ENCODE measurements at places on chromosomes 3 and 15.

DNA sequence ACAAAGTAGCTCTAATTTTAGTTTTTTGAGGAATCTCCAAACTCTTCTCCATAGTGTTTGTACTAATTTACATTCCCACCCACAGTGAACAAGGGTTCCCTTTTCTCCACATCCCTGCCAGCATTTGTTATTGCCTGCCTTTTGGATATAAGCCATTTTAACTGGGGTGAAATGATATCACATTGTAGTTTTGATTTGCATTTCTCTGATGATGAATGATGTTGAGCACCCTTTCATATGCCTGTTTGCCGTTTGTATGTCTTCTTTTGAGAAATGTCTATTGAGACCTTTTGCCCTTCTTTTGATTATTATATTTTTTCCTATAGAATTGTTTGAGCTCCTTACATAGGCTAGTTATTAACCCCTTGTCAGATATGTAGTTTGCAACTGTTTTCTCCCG lies 239.9 kb upstream of the TPM1 start:
- no peak for DNase-seq

- DNase-seq, result no peak
Observed at GRCh38 chr3:126487151-126487771, 11.6 kb upstream of the ZXDC start.

- no peak for DNase-seq
Observed at GRCh38 chr3:61114316-61114953, 136.8 kb downstream of the FHIT start.

DNA sequence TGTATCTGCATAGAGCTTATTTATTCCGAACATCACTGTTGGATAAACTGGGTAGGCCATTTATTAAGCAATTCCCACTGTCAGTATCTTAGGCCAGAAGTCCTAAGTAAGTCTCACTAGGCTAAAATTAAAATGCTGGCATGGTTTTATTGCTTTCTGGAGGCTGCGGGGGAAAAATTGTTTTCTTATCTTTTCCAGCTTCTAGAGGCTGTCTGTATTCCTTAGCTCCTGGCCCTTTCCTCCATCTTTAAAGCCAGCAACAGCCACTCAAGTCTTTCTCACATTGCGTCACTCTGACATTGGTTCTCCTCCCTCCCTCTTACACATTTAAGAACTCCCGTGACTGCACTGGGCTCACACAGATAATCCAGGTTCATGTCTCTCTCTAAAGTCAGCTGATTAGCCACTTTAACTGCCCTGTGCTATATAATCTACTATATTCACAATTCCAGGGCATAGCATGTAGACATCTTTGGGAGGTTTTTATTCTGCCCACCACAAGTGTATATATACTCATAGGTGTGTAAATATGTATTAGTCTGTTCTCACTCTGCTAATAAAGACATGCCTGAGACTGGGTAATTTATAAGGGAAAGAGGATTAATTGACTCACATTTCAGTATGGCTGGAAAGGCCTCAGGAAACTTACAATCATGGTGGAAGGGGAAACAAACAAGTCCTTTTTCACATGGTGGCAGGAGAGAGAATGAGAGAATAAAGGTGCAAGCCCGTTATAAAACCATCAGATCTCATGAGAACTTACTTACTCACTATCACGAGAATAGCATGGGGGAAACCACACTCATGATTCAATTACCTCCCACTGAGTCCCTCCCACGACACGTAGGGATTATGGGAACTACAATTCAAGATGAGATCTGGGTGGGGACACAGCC lies 113.5 kb upstream of the SLC7A14 start:
- no peak for DNase-seq

DNA sequence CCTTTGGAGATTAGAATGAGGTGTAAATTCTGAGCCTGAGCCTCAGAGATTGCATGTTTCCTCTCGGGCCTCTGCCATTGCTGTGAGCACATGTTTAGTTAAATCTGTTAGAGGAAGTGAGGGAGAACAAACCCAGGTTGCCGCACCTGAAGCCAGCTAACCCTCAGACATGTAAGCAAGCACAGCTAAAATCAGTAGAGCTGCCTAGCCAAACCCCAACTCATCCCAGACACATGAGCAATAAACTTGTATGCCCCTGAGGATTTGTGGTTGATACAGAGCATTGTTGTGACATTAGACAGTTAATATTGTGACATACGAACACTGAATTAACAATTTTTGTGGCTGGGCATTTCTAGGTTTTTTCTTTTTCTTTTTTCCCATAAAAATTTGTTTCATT lies 41.9 kb downstream of the NMD3 start:
- no peak for DNase-seq

GRCh38 chr3:165770781-165771180 lies 66.4 kb downstream of the BCHE start:
- DNase-seq, result no peak

GRCh38 chr15:85718981-85719380 lies 75.7 kb downstream of the KLHL25 start:
- DNase-seq, result no peak

GRCh38 chr3:11276901-11277300 lies 4.7 kb downstream of the ATG7 start:
- no peak for DNase-seq

- no peak for DNase-seq
Observed at GRCh38 chr3:77329116-77329515, 289.2 kb downstream of the ROBO2 start.

- no peak for DNase-seq
Observed at GRCh38 chr3:62211675-62212429, 161.5 kb downstream of the FEZF2 start.

DNA sequence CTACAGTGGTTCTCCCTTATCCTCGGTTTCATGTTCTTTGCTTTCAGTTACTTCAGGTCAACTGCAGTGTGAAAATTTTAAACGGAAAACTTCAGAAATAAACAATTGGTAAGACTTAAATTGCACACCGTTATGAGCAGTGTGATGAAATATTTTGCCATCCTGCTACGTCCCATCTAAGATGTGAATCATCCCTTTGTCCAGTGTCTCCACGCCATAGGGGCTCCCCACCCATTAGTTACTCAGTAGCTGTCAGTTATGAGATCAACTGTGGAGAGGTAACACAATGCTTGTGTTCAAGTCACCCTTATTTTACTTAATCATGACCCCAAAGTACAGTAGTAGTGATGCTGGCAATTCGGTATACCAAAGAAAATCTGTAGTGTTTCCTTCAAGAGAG lies 47.4 kb downstream of the TJP1 start:
- DNase-seq, result no peak

GRCh38 chr15:73891328-73892315 lies 18.3 kb downstream of the TBC1D21 start:
- no peak for DNase-seq

DNA sequence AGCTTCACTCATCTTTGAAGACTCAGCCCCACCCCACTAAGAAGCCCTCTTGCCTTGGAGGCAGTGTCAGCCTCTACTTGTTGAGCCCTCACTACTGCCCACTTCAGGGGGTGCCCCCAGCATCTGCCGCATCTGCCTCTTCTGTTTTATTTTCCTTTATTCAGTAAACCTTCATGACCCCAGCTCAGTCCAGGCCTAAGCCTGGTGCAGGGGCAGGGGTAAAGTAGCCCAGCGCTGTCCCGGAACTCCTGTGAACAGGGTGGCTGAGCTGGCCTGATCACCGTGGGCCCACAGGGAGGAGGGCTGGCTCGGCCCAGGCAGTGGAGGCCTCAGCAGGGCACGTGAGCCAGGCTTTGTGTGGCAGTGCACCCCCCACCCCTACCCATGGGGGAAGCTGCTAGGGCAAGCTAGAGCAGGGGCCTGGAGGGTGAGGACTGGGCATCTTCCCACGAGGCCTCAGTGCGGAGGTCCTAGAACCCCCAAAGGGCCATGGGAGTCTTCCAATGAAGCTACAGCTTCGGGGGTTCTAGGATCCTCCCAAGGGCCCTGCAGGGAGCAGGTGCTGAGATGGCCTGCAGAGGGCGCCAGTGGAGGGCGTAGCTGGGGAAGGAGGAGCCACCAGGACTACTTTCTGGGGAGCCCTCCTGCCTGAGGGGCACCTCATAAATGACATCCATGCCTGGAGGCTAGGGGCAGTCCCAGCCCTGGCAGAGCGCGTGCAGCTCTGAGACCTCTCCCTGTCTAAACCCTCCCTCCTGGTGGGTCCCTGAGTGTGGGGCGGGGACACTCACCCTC lies 36.0 kb downstream of the TSPAN3 start:
- no peak for DNase-seq

DNA sequence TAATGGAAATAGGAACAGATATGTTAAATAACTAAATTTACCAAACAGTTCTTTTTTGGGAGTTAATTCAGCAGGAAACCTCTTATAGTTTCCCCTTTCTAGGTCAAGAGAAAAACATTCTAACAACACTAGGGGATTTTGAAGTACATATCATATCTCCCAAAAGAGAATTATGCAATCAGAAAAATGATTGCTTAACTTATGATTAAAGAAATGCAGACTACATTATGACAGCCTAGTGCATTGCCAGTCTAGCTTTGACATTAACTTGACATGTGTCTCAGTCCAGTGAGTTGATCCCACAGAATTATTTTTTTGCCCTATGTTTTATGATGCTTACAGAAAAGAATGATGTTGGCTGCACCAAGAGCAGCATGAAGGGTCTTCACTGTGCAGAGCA lies 31.7 kb upstream of the NPHP3 start:
- no peak for DNase-seq

DNA sequence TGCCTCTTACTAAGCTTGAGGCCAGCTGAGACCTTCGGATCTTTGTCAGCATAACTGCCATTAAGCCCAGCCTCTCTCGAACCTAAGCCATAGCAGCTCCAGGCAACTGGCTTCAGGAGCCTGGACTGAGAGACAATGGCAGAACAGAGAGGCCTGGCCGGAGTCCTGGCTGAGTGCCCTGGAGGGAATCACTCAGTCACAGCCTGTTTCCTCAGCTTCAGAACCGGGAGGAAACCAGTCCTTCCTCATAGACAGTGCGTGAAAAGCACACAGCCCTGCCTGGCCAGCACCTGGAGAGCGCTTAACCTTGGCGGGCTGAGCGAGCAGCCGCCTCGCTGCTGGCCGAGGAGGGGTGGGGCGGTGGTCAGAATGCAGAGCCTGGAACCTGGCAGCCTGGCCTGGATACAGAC lies 21.6 kb downstream of the RNU5B-1 start:
- DNase-seq, result no peak

DNA sequence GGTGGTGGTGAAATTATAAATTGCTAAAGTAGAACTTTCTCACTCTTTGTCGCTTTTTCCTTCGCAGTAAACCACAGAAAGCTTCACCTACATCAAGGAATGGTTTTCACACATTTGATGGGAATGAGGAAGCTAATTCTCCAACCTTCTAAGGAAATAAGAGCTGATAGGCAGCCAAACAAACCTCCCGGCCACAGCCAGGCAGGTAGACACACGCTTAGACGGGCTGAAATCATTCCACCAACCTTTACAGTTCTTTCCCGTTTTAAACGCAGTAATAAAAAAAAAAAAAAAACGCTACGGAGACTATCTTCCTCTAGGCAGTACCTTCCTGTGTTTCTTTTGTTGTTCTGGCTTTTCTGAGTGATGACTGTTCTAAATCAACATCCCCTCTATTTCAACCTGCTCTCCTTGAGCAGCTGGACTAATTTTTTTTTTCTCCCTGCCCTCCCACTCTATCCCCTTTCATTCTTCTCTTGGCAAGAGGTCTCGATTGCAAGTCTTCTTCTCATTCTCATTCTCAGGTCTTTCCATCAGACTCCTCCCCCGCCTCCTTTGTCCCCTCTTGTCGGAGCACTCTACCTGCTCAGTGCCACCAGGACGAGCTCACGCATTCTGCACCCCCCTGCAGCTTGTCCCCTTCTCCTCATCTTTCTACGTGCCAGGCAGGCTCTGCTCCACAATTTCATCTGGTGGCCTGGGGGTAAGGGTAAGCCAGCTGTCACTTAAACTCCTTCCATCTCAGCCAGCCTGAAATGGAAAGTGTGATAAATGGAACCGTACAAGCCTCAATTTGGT lies 391.1 kb upstream of the MDFIC2 start:
- DNase-seq, result no peak

DNA sequence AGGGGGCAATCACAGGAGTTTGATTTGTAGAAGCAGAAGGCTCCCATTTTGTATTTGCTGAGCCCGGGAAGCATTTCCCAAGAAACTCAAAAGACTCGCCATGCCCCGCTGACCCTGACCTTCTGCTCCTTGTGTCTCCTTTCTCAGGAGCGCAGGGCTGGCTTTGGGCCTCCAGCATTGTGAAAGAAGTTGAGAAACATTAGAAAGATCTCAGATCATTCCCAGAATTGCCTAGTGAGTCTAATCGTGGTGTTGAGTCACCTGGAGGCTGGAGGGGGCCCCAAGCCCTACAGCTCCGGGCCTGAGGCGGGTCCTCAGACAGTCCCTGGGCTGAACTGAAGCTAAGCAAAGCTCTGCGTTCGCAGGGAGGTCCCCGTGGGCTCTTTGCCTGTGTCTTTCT lies 10.9 kb upstream of the PIGZ start:
- DNase-seq, result no peak

DNA sequence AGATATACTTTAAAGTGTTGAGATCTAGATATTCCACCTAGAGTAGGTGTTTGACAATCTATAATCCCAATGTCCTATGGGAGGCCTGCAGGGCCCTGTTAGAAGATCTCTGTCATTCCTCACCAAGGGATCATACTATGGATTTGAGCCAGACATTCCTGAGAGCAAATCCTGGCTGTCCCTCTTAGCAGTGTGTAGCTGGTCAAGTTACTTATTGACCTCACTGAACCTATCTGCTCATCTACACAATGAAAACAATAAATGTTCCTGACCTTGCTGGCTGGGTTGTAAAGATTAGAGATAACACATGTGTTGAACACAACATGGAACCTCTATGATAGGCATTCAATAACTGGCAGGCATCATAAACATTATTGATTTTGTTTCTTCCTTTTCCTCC lies 265.6 kb upstream of the ATP11B start:
- DNase-seq, result no peak

GRCh38 chr15:64950888-64951287 lies 38.8 kb downstream of the SPG21 start:
- DNase-seq, result no peak

GRCh38 chr3:63807961-63808565 lies 11.0 kb upstream of the C3orf49 start:
- DNase-seq, result no peak

- DNase-seq, result no peak
Observed at GRCh38 chr3:59480486-59480995, 430.7 kb upstream of the CFAP20DC start.

GRCh38 chr3:188217726-188218125 lies 63.8 kb downstream of the LPP start:
- DNase-seq, result no peak

DNA sequence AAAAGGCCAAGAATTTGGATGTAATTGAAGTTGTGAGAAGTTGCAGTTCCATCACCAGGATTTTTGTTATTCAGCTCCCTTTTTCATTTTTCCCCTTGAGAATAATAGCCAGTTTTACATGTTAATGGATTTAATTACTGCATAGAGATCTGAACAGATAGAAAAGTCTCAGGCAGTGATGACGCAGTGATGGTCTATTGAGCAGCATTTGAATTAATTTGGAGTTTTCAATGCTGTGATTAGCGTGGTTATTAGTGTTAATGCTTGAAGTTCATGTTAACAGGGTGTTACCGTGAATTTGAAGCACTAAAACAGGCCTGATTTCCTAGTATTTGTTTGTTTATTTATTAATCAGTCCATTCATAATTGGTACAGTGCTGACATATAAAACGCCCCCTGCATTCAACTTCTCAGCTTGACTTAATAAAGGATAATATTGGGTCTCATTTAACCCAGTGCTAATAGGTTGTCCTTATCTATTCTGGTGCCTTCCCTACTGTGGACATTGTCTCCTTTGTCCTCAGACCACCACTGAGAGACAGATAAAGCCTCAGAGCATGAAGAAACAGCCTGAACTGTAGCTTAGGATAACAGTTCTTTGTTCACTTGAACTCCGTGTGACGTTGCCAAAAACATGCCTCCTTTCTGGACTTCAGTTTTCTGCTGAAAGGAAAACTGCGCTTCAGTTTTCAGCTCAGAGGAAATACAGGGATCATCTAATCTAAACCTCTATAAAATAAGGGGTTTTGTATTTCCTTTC lies 82.4 kb downstream of the RTP4 start:
- no peak for DNase-seq
